ENCODE measurements at places on chromosomes 3 and 15.

DNA sequence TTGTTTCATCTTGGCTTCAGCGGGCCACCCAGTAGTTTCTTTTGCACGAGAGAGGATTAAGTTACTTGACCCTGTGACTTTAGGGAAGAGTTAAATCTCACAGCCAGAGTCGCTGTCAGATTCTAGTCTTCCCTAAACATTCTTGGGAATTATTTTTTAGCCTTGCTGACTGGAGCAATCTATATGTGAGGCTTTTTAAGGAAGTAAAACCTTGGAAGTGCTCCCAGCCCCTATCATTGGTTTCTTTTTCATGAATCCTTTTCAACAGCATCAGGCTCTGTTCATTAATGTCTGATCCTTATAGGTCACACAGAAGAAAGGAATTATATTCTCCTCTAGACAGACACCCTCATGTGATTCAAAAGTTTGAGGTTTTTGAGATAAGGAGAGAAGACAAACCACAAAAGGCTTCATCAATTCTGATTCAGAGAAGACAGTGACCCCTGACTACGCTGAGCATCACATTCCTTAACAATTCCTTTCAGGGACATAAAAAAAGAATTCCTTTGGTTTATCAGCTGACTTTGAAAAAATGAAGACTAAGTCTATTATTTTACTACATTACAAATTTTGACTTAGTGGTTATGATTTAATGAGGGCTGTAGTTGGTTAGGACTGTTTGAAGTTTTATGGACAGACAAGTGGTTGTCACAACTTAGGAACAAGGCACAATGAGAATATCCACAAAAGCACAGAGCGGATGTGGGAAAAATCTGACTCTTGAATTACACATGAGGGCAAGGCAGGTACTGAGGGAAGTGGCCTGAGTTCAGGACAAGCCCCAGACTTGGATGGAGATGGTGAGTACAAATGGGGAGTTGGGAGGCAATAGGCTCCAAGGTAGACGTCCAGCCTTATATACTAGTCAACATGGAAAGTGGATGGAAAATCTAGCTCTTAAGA is 171.1 kb upstream of the STT3B start:
- DNase-seq: no peak

DNA sequence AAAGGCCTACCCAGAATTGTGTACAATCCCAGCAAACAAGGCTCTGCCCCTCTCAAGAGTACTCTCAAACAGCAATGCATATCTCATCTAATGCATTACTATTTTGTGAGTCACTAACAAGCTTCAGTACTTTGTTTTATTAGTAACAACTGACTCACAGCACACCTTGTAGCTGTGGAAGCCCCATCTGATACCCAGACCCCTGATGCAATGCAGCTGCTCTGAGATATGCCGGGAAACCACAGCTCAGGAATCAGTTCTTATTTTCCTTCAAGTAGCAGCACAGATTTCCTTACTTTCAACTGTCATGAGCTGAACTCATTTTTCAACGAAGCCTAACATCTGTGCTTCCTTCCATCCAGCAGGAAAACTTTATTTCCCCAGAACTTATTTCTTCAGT is 37.8 kb downstream of the CCNL1 start:
- no peak for DNase-seq

DNA sequence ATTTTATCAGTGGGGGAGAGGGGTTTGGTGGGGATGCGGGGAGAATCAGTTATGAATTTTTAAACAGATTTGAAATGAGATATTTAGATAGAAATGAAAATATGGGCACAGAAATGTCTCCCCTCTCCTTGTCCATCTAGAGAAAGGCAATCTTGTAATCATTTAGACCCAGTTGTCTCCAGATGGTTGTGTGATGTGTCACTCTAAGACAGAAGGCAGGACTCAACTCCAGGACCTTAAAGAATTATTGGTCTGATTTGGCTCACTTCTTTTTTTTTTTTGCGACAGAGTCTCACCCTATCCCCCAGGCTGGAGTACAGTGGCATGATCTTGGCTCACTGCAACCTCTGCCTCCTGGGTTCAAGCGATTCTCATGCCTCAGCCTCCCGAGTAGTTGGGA is 77.2 kb downstream of the EOMES start:
- DNase-seq: no peak

DNA sequence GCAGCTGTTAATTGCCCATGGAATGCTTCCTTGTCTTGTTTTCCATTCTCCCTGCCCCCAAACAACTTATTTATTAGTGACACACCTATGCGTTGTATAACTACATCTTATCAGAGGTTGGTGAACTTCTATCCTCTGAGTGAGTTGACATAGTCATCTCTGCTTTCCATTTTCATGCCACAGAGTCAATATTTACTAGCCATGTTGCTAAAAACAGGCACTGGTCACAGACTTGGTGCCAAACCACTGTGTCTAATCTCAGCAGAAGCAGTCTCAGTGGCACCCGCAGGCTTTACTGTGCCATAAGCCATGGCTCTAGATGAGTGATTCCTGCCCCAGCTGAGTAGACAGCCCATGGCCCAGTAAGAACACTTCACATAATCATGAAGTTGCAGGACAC is 26.5 kb downstream of the DAPK2 start:
- DNase-seq: no peak

- no peak for DNase-seq
Observed at GRCh38 chr3:7166460-7166859, 305.5 kb downstream of the GRM7 start.

- DNase-seq: no peak
Observed at GRCh38 chr3:178967177-178967532, 104.5 kb downstream of the ZMAT3 start.

DNA sequence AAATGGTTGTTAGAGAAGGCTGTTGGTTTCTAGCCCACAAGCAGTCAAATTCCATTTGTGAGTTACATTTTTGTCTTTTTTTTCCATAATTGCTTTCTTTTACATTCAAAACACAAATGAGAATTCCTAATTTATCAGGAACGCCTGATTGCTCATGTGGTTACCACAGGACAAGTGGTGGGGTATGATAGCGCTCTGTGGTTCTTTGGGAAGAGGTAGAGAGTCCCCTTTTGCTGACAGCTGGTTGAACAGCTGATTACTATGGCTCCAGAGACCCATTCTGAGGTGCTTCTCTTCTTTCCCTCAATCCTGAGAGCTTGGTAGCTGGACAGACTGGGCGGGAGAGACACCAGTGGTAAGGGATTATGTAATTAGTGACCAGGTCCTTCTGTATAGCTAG is 24.4 kb downstream of the CNOT10 start:
- no peak for DNase-seq

DNA sequence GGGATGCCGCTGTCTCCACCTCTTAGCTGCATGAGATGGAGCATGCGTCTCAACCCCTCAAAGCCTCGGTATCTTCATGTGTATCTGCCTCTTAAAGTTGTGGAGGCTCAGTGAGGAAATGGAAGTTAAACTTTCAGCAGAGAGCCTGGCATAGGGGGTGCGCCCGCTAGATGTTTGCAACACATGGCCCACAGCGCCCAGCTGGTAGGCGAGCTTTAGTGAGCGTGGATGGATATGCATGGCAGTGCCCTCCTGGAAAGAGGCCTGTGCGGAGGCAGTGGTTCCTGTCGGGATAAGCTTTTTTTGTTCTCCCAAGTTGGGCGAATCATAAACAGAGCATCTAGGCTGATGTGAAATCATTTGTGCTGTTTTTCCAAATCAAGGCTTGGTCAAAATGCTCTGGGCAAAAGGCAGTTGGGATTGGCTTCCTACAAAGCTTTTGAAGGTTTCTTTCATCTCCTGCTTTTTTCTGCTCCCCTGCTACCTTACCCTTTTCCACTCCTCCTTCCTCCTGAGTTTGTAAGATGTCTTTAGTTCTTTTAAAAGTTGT is 272.4 kb upstream of the TPM1 start:
- no peak for DNase-seq

DNA sequence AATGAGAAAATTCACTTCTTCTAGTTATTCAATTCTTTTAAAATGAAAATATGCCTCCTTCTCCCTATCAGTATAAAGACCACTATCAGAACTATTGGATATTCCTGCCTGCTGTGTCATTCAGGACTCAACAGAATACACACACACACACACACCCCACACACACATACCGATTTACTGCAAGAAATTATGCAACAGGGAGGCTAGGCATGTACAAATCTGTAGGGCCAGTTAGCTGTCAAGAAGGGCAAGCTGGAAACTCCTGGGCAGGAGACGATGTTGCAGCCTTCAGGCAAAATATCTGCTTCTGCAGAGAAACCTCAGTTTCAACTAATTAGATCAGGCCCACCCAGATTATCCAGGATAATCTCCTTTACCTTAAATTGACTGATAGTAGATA is 13.9 kb upstream of the RYR3 start:
- DNase-seq: no peak

GRCh38 chr3:98513091-98513511 is 9.6 kb downstream of the CLDND1 start:
- DNase-seq: no peak

DNA sequence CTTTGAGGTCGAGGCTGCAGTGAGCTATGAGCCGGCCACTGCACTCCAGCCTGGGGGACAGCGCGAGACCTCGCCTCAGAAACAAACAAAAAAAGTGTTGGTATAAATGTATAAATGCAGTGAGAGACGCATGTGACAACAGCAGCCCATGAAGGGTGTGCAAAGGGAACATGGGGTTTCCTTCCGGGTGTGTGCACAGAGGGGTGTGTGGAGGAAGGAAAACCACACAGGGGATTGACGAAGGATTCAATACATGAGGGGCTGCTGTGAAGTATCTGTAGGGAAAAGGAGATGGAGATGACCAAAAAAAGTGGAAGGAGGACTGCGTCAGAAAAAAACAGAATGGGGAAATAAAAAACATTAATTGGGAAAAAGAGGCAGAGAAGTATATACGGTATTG is 1.1 kb downstream of the MTFMT start:
- DNase-seq: no peak

- no peak for DNase-seq
Observed at GRCh38 chr3:16249336-16249735, 15.4 kb downstream of the DPH3 start.

DNA sequence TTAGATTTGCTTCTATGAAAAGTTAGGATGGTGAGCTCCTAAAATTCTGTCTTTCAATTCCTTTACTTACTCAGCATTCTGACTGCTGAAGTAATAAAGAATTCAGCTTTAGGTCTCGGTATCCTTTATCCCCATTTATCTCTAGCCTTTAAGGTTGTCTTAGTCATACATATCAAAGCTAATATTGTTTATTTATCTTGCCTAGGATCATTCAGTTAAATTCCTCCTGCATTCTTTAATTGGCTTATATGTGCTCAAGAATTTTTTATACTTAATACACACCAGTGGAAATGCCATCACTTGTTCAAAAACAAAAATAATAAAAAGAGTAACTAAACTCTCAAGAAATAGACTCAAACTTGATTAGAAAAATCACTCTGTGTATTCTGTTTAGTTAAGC is 507.0 kb downstream of the ZPLD1 start:
- DNase-seq: no peak

GRCh38 chr3:125107861-125108567 is 52.2 kb upstream of the HEG1 start:
- no peak for DNase-seq

GRCh38 chr3:64000453-64001055 is 22.7 kb downstream of the PSMD6 start:
- DNase-seq: no peak

DNA sequence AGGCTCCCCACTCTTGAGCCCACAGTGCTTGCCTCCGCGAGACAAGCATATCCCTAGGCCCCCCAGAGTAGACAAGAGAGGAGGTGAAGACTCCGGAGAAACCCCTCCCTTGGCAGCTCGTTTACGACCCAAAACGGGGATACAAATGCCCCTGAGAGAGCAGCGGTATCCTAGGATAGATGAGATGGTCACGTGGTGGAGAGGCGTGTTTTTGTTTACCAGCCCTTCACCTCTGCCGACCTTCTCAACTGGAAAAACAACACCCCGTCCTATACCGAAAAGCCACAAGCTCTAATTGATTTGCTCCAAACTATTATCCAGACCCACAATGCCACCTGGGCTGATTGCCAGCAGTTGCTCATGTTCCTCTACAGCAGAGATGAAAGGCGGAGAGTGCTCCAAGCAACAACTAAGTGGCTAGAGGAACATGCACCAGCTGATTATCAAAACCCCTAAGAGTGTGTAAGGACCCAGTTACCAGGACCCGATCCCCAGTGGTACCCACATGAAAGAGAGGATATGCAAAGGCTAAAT is 99.5 kb upstream of the OSBPL11 start:
- no peak for DNase-seq

DNA sequence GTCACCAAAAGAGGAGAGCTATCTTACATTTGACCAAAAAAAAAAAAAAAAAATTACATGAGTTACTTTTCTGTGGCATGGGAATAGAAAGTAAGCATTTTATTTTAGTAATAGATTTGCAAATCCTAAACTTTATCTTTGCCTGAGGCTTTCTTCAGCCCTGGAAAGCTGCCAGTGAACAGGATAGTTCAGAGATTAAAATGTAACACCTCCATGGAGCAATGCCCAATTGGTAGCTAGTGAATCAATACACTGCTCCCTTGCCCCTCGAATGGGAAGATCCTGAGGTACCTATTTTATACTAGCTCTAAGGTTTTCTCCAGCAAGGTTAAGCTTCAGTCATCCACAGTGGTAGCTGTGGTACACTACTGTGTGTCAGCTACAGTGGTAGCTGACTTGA is 867.1 kb downstream of the NAALADL2 start:
- no peak for DNase-seq

DNA sequence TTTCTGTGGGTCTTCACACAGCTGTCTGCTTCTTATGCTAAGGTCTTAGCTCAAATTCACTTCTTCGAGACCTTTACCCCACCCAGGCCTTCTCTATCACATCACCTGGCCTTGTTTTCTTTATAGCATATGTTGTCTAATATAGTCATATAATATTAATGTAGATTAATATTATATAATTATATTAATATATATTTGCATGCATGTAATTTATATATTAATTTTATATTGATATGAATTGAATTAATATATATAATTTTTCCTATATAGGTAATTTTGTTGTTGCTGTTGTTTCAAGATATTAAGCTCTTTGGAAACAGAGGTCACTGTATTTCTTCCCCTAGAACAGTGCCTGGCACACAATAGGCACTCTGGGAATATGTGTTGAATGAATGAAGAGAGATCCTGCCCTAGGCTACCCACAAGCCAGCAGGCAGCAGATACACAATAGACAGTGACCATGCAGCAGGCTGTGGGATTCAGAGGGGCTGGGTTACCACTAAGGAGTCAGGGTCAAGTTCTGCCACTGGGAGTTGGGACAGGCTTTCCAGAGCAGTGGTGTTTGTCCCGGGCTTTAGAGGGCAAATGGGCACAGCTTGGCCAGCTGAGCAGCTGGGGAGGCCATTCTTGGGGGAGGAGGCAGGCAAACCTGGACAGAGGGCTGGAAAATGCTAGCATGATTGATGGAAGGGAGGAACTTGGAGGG is 126.3 kb downstream of the DNAJB8 start:
- DNase-seq: no peak

DNA sequence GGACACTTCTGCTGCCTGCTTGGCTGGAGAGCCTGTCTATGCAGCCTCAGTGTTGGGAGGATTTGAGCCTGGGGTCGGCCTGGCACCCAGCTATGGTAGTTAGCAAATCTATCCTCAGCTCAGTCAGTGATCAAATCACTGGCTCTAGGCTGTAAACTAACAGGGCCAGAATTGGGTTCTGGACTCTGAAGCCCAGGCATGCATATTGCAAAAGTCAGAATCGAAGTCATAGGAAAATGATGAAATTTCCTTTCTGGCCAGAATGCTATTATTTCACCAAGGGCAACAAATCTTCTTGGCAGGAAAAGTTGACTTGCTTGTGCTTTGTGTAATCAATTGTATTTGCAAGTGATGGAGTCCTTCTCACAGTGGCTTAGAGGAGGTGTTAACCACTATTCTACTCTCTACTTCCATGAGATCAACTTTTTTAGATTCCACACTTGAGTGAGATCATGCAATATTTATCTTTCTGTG is 482.6 kb upstream of the TPRG1 start:
- no peak for DNase-seq
